ENCODE measurements at places on chromosomes 3 and 15.

DNA sequence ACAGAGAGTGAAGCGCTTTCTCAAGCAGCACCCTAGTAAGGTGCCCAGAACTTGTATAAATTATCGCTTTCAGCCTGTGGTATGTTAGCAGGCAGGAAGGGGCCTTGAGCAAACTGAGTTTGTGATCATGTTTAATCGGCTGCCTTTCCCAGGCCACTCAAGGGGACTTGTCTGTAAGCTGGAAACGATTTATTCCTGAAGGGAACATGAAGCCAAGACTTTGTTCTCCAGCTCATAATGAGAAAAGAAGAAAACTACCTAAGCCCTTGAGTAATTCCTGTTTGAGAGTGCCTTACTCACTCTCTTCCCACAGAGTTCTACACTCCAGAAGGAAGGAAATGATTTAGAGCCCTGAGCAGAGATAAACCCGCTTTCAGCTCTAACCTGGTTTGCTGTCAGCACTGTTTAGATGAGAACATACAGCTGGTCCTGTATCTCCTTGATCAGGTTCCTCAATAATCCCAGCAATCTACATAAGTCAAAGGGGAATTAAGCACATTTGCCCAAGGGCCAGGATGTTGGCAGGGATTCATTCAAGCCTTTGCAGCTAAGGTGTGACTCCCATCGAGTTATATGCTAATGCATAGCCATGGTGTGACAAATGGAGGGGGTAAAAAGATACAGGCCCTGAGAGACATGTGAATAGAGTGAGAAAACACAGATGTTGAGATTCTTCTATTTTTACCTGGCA lies 187.7 kb upstream of the SLC24A5 start:
- no peak for DNase-seq

DNA sequence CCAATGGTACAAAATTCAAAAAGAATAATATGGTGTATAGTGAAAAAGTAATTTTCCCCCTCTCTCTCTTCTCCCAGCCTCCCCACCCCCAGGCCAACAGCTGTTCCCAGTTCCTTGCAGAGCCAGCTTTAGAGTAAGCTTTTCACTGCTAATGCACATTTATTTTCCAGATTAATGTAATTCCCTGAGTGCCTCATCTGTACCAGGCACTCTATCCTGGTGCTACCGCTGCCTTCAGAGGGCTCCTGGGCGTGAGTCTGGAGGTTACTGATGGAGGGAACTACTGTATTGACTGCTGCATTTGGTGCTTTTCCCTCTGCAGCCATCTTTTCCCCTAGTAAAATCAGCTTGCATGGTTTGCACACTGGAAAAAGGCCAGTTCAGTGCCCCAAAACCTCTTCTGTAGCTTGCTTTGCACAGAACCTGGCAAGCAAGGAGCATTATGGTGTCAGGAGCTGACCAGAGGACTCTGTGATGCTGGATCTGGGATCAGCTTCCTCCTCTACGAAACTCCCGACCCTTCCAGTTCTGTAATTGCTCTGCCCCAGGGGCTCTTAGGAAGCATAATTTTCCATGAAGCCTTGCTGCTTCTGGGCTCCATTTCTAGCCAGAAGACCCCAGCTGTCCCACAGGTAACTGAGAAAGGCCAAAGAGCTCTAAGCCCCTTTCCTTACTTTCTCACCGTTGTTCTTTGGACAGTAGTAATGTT lies 8.5 kb upstream of the USP3 start:
- no peak for DNase-seq

- DNase-seq: no peak
Observed at GRCh38 chr3:138114431-138114918, 933 bp downstream of the DZIP1L start.

GRCh38 chr3:37241880-37242279 lies 67.5 kb upstream of the LRRFIP2 start:
- no peak for DNase-seq

GRCh38 chr3:12990306-12990705 lies 82.9 kb downstream of the IQSEC1 start:
- no peak for DNase-seq

DNA sequence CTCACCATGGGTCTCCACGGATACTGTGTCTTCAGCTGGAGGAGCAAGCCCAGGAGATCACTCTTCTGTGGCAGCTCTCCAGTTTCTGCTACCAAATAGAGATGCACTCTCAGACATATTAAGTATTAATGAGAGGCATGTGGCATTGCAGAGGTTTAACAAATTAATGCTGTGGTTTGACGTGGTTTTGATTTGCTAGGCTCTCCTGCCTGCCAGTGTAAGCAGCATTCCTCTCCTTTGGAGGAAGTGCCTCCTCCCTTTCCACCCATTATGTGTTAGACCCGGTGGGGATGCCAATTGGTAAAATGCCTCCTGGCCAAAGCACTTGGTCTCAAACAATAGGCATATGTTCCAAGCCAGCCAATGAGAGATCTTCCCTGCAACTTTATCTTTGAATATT lies 124.8 kb downstream of the MYLK start:
- DNase-seq: no peak

- no peak for DNase-seq
Observed at GRCh38 chr3:98750276-98750919, 12.7 kb upstream of the ST3GAL6 start.

DNA sequence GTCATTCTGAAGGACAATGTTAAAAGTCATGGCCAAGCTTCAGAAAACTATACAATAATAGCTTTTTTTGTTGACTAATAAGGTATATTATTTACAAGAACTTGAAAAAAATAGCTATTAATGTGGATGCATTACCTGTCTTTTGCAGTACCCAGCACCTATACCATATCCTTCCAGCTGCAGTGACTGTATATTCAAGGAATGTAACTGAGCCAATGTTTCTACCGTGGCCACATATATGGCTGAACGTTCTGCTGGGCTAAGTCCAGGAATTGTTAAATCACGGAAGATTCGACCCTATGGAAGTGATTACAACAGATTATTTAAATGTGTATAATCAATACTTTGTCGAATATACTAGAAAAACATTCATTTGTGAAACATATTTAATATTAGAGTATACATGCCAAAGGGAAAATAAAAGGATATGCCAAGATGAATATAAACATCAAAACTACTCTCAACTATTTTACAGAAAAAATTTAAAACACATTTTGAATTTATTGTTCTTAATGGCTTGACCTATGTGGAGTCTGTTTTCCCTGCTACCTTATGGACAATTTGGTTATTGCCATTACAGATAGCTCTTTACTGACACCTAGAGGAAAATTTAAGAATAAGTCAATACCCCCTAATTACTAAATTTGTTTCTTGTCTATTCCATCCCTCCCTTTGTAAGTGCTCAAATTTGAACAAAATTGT lies 17.6 kb downstream of the ACAD11 start:
- DNase-seq: no peak

DNA sequence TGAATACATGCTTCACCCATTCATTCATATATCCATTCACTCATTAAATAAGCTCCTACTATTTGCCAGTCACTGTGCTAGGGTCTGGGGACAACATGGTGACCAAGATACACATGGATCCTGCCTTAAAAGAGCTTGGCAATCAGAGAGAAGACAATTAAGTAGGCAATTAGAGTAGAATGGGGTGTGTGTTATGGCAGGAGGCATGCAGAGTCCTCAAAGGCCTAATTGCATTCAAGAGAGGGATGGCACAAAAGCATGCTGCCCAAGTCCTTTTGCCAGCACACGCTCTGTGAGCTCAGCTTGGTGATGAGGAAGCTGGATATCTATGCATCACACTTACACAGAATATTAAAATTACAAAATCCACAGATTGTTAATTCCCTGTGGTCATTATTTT lies 2.8 kb upstream of the PRICKLE2 start:
- DNase-seq: no peak

DNA sequence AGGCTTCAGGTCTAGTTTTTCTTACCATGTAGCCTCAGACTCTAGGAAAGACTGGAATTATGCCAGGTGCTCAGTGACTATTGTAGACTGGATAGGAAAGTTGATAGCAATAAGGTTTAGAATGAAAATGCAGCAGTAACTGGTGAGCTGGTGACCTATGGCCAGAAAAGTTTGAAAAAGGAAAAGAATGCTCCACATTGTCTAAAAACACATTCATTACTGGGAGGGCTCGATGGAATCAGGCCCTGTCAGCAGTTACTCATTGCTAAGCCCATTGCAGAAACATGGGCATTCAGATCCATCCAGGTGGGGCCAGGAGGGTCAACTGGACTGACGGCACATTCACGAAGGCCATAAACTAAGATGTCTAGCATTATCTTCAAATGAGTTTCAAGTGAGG lies 8.7 kb upstream of the MBNL1 start:
- DNase-seq: no peak

All from epithelial cell of prostate (primary cell).